Mesendoderm (in vitro differentiated cells): ENCODE measurements at places on chromosomes 6 and 20.

- DNase-seq, result no peak
These were observed 188.0 kb upstream of the TENT5A start for GRCh38 chr6:81940451-81940985.

DNA sequence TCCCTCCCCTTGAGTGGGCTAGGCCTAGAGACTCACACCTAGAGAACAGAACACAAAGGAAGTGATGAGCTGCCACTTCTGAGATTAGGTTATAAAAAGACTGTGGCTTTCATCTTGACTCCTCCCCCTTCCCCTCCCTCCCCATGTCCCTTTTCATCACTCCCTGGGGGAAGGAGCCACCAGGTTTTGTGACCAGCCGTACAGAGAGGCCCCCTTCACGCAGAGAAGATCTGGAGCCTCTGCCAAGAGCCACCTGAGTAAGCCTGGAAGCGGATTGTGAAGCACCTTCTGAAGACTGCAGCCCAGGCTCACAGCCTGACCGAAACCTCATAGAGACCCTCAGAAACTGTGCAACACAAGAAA, 118.4 kb upstream of the NXT1 start:
- DNase-seq, result no peak

- no peak for DNase-seq
These were observed 114.9 kb upstream of the MOCS1 start for GRCh38 chr6:40049128-40049527.

DNA sequence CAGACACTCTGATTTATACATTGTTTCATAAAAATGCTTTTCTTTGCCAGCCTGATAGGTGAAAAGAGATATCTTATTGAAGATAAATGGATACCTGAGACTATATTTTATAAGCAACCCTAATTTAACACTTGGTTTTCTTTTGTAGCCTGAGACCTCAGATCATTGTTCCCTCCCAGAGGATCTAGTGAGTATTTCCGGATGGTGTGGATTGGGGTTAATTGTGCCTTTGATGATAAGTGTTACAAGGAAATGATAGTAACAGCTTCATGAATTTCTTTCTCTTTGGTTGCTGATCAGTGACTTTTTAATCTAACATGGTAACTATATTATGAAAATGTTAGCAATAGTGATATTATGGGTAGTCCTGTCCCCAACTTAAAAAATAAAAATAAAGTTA, 30.4 kb downstream of the KDM1B start:
- peak; percentile 81 for DNase-seq

- no peak for DNase-seq
These were observed 9.0 kb downstream of the TPBG start for GRCh38 chr6:82372656-82373055.

DNA sequence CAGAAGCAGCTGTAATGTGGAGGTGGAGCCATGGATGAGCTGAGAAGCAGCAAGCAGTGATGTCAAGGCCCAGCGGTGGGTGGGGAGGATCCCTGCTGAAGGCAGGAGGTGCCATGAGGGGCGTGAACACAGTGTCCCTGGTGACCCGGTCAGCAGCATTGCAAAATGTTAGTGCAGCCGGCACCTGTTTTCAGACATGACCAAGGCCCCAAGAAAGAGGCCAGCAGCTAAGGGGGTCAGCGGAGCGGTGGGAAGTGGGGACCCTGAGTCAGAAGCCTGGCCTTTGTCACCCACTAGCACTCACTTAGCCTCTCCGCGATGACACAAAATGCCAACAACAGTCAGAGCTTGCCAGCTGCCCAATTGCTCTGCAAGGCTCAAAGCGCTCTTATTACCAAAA, 51.9 kb downstream of the TMEM242 start:
- no peak for DNase-seq

GRCh38 chr6:97594844-97595243, 311.8 kb upstream of the MMS22L start:
- DNase-seq, result no peak

DNA sequence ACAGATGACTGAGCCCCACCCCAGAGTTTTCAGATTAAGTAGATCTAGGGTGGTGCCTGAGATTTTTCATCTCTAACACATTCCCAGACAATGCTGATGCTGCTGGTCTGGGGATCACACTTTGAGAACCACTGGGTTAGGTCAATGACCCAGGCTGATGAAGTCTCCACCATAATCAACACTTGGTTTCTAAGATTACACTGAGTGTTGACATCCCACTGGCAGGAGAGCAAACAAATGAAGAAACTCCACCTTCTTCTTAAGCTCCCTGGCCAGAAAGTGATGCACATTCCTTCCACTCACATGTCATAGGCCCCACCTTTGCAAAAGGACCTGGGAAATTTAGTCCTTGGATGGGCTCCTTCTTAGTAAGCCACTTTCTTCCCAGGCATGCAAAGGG, 53.1 kb downstream of the MAFB start:
- peak; percentile 37 for DNase-seq

DNA sequence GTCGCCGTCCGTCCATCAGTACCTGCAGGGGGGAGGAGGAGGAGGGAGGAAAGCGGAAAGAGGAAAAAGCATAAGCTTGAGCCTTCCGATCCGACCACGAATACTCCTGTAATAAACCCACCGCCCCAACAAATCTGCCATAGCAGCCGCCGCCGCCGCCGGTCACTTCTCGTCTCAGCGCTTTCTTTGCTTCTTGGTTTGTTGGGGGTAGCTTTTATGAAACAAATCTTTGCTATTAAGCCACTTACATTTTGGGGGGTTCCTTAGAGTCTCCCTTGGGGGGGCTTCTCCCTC, 277 bp downstream of the ADGRB3 start:
- DNase-seq, result no peak

DNA sequence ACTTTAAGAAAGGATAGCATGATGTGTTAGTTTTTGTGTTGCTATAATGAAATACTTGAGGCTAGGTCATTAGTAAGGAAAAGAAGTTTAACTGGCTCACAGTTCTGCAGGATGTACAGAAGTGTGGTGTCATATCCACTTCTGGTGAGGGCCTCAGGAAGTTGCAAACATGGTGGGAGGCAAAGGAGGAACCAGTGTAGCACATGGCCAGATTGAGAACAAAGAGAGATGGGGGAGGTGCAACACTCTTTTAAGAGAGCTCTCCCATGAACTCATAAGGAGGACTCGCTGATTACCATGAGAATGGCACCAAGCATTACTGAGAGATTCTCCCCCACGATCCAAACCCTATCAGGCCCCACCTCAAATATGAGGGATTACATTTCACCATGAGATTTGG, 265.4 kb downstream of the RIMS1 start:
- no peak for DNase-seq

- no peak for DNase-seq
These were observed 65.6 kb downstream of the CDC5L start for GRCh38 chr6:44453146-44453545.

DNA sequence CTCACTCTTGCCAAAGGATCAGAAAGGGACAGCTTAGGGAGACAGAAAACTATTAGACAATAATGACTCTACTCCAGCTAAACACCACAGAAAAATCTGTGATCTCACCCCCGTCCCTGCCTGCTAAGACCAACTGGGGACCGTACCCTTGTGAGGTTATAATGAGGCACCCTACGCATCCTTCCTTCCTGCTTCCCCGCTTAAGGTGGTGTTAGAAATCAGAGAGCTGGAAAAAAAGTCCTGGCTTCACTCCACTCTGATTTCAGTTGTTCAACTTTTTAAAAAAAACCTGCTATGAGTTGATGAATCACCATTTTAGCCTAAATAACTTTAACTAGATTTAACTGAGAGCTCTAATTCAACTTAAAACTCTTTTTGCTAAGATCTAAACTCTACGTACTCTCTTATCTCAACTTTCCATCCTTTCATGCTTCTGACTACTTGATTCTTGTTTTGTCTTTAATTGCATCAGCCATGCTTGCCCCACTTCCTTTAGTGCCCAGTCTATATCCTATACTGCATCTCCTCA, 35.8 kb upstream of the TMEM14A start:
- no peak for DNase-seq

DNA sequence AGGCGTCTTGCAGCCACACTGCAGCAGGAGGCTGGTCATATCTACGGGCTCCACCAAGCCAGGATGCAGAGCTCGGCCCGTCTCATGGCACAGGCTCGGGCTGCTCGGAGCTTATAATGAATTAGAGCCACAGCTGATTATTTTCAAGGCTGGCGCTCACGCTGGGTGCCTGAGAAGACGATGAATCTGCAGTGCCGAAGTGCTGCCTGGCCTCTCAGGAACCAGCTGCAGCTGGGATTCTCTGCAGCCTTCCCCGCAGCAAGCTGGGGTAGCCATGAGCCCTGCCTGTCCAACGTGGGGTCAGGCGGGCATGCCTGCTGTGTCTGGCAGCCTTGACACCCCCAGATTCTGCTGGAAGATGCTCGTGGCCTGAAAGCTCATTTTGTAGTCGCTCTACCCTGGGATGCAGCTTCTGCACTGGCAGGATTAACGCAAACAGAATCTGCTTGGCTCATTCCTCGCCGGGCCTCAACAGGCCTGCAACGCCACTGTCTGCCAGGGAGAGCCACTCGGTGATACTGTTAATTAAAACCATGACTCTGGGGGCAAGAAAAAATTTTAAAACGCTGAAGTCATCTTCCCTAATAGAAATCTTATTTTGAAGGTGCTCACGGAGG, 104.3 kb downstream of the CDH26 start:
- no peak for DNase-seq

DNA sequence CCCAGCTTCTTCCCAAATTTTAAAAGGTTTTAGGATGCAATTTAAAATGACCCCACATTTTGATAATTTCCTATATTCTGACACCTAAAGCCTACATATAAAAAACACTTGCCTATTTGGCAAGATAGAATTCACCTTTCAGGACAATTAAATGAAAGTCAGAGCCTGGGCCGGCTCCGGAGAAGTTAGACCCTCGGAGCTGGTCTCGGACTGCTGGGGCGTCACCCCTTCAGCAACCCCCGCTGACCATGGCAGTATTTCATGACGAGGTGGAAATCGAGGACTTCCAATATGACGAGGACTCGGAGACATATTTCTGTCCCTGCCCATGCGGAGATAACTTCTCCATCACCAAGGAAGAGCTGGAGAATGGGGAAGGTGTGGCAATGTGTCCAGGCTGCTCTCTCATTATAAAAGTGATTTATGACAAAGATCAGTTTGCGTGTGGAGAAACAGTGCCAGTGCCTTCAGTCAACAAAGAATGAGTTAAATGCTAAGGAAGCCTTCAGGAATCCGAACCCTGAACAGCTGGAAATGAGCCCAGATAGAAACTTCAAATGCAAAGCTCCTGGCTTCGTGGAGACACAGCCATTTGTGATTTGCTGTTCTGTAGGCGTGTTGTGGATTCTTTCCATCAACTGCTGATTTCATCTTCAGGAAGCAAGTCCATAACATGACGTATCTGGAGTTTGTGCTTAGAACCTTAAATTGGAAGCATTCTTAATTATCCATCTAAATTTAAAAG, 16.0 kb downstream of the TCFL5 start:
- DNase-seq, result no peak

GRCh38 chr6:71139249-71139648, 149.4 kb upstream of the OGFRL1 start:
- peak; percentile 18 for DNase-seq

DNA sequence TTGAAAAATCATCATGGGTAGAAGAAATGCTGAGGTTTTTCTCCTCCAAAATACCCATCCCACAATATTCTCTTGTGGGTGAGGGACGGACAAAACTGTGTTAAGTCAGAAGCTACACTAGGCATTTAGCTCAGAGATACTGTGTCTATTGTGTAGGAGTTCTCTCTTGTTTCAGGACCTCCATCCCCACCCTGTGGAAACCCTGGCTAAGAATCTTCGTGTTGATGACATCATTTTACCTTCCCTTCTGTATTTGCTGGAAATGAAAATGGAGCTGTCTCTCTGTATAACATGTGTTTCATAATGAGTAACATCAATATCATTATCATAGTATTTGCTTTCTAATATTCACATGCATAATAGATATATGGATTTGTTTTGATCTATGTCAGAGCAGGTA, 1193.0 kb upstream of the CITED2 start:
- DNase-seq, result peak; percentile 6
